Left hindlimb (tissue), 1 donor: ENCODE measurements at places on chromosomes 1 and 21.

DNA sequence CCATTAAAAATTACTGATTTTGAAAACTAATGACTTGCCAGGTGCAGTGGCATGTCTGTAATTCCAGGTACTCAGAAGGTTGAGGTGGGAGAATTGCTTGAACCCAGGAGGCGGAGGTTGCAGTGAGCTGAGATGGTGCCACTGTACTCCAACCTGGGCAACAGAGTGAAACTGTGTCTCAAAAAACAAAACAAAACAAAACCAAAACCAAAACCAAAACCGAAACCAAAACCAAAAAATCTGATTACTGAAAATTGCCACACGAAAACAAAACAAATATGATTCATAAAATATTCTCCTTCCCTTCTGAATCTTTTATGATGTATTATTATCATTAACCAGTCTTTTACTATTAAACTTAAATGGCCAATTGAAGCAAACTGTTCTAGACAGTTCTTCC is 74.1 kb downstream of the SERINC2 start:
- DNase-seq, result no peak

- no peak for DNase-seq
Measured at GRCh38 chr1:9561429-9561828, 22.2 kb downstream of the SLC25A33 start.

GRCh38 chr1:11533790-11534787 is 55.1 kb downstream of the DISP3 start:
- DNase-seq, result no peak

DNA sequence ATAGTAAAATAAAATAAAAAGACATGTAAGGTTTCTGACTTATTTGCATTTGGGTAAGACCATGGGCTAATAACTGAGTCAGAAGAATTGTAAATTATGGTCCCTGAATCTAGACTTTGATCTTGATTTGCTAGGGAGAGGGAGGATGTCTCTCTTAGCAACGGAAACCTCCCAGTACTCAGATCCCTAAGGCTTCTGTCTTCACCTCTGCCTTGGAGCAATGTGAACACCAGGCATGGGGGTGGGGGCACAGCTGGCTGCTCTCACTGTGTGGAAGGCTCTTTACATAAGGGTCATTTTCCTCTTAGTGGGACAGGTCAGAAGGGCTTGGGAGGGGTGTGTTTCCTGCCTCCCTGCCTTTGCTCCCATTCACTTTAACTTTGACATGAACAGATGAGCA is 17.0 kb upstream of the TMEM54 start:
- DNase-seq, result no peak

DNA sequence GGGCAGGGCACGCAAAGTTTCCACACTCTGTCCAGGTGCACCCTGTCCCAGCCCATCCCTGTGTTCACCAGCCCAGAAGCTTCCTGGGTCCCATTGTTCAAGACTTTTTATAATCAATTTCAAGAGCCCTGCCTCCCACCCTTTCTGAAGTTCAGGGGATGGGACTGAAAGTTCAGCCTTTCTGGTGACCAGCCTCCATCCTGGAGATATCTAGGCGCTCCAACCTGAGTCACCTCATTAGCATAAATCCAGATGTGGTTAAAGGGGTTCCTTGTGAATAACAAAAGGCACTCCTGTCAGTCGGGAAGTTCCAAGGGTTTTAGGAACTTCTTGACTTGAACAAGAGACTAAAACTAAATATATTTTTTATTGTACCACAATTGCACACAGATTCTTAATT is 48.4 kb upstream of the RAP1A start:
- no peak for DNase-seq

GRCh38 chr1:94094469-94095111 is 26.4 kb downstream of the ABCA4 start:
- DNase-seq, result peak; percentile 78

DNA sequence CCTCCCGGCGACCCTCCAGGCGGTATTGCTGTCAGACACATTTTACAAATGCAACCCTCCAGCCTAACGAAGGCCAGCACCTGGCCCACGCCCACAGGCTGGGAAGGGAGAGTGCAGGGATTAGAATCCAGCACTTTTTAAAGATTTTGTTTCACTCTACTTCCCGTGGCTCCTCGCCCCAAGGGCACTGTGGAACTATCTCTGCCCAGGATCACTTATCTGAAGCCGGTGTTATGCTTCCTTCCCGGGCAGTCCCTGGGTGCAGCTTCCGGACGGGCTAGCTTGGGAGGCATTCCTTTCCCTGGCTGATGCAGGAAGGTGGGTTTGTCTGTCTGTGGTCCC is 35.8 kb downstream of the CCN1 start:
- no peak for DNase-seq

DNA sequence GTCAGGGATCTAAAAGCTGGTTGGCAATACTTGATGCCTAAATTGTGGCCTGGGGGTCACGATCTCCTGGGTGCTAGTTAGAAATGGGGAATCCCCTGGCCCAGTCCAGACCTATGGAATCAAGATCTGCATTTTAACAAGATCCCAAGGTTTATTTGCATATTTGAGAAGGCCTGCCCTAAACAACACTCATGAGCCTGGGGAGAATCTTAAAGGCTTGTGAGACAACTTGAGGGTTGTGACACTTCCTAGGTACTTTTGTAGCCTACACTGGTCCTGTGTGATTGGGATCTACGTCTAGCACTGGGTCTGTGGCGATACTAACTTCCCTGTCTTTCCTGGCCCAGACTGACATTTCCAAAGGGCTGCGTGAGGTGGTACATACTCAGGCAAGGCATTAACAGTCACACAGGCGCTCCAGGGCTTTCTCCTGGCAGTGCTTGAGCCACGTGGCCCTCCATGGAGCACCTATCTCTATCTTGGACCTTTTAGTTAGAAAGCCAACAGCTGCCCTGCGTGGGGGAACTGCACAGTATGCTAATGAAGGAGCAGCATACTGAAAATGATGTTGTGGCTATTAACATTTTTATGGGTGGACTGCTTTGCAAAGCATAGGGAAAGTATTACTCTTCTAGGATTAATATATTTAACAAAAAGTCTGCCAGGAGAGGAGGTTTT is 263.1 kb downstream of the ST6GALNAC3 start:
- no peak for DNase-seq

- no peak for DNase-seq
Measured at GRCh38 chr1:156106624-156107488, 7.7 kb upstream of the LMNA start.

DNA sequence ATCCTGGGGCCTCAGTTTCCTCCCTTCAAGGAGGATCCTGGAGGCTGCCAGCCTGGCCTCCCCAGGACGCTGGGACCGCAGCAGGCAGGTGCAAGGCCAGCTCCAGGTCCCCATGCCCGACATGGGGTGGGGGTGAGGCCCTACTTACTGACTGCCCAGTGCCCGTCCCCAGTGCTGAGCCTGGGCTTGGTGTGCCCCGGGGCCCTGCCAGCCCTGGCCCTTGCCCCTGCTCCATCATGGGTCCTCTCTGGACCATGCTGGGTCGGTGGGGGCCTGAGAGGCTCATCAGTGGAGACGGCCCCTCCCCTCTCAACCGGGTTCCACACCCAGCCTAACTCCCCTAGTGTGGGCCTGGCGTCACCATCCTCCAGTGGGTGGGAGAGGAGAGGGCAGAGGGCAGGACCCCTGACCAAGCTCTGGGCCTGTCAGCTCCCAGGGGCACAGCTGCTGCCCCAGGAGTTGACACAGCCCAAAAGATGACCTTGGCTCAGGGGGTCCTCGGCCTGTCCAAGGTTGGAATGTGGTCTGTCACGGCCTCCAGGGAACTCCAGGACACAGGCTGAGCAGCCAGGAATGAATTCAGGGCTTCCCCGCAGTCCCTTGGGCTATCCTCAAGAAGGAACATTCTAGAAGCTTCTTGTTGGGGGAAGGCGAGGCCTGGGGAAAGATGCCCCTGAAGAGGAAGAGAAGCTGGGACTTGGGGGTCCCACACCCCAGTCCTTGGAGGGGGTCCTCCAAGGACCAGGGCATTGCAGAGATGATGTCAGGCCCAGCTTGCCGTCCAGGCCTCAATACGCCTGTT is 17.6 kb upstream of the ARF1 start:
- DNase-seq, result no peak

DNA sequence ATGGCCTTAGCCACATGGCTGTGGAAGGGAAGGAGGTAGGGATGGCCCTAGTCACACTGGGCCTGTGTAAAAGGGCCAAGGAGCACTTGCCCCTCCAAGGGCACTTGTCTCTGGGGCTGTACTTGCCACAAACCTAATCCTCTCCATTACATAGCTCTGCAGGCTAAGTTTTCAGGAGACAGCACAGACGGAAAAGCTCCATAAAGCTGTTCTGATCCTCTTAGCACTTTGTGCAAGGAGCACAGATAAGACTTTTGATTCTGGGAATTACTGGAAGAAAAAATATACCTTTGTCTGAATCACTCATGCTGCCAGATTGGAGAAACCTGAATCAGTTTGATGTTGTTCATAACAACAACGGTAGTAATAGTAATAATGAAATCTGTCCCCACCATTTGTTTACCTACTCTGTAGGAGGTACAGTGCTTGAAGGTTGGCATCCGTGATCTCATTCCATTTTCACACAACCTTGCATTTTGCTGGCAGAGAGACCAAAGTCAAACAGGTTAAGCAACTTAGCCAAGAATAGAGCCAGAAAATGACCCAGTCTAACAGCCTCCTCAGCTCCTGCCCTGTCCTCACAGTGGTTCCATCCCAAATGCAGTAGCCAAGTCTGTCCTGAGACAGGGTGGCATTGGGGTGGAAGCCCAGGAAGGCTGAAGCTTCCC is 207.1 kb downstream of the ROR1 start:
- DNase-seq, result no peak

GRCh38 chr1:59645893-59646292 is 168.9 kb upstream of the HOOK1 start:
- no peak for DNase-seq

DNA sequence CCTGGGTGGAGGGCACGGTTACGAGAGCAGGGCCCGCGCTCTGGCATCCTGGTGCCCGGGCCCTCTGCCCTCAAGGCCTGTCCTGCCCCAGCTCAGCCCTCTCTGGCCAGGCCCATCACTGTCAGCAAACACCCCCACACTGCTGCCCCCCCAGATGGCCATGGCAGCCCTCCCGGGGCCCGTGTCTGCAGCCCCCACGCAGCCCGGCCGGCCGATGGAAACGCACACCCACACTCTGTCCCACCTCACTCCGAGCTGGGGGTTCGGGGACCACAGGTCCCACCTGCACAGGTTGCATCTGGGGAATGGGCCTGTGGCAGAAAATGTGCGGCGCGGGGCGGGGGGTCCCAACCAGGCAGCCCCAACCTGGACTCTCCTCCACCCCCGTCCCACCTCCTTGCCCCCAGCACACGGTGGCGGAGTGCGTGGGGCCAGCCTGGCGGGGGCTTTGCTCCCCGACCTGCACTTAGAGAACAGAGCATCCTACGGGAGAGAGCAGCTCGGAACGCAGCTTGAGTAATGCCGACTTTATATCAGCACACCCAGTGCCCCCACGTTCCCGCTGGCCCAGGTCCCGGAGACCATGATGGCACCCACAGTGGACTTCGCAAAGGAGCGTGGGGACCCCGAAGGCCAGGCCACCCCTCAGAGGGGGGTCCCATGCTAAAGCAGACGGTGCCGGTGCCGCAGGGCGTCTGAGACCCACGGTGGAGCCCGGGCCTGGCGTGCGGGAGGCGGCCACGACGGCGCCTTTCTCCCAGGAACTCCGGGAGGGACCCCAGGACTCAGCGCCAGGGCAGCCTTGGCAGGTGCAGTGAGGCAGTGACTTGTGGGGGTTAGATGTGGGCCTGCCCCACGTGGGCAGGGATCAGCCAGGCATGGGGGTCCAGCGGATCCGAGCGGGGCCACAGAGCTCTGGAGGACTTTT is 7.5 kb upstream of the RNF223 start:
- DNase-seq, result peak; percentile 35

- DNase-seq, result no peak
Measured at GRCh38 chr1:67522001-67522441, 91.8 kb upstream of the SERBP1 start.

- peak; percentile 45 for DNase-seq
Measured at GRCh38 chr1:110390096-110390495, 730 bp downstream of the SLC16A4 start.

- no peak for DNase-seq
Measured at GRCh38 chr21:25911730-25912401, 177.1 kb downstream of the GABPA start.

DNA sequence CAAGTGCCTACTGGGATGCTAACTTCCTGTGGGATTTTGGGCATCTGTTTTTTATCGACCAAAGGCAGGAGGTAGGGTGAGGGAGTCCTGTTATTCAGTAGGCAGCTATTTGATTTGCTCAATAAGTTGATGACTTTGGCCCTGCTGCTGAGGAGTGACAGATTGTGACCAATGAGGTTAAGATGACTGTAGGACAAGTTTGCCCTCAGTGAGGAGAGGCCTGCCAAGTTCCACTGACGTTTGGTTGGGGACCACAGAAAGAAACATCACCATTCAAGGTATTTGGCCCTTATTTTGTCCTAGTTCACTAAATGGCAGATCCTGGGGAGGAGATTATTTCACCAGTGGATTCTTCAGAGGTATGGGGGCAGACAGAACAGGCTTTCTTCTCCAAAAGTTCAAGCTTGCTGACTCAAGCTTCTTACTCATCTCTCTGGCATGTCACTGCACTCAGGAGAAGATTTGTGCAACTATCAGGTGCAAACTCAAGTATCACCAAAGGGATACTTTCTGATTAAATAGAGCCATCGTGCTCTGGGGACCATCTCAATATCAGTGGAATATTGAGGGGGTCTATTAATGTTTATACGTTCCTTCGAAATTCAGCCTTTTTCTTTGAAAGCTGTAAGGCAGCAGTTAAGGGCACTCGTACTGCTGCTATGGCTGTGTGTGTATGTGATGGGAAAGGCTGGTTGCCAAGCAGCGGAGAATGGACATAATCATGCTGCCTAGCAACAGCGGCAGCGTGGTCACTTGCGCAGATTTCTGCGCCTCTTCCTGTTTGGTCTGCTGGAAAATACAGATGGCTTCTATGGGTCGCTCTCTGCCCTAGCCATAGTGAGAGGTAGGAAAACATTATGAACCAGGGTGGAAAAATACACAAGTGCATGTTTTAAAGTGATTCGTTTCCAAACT is 78.7 kb downstream of the PBX1 start:
- DNase-seq, result peak; percentile 52

GRCh38 chr1:206678490-206678889 is 6.2 kb upstream of the MAPKAPK2 start:
- DNase-seq, result no peak

GRCh38 chr1:41355356-41355755 is 5.9 kb upstream of the FOXO6 start:
- DNase-seq, result no peak

DNA sequence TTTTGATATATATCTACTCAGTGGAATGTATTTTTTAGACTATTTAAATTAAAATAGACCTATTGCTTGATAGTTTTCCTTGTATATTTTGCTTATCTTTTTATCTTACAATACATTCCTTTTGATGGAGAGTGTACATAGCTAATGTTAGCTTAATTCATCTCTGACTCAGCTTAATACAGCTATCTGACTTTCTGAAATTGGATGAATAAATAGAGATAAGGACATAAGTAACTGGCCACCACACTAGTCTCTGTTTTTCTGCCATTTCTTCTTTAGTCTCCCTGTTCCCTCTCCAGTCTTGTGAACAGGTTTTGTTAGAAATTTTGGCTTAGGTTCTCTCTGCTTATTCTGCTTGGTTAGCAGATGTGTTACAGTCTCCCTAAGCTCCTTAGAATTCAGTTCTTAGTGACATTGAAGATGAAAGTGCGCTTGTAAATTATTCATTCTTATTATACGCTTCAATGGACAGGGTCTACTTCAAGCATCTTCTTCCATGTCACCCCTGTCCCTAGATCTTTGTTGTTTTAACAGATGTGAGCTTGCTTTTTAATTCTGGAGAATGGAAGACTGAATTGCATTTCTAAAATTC is 59.6 kb downstream of the XPR1 start:
- DNase-seq, result no peak
